ENCODE measurements at places on chromosomes 2 and 18.

DNA sequence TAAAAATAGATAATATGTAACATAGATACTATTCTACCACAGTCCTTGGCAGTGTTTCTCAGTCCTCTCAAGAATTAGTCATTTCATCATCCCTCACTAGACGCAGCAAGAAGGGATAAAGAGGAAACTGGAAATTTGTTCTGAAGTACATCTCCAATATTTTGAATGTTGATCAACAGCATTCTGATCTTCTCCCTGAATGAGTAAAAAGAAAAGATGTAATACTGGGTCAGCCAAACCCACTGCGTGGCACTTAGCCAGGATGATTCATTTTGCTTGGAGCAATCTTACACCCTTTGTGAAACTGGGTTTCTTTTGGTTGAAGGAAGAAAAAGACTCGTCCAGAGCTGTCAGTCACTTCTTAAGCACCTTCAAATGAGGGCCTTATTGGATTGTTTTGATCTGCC is 54.1 kb downstream of the TAF1B start:
- DNase-seq, result peak; percentile 78

DNA sequence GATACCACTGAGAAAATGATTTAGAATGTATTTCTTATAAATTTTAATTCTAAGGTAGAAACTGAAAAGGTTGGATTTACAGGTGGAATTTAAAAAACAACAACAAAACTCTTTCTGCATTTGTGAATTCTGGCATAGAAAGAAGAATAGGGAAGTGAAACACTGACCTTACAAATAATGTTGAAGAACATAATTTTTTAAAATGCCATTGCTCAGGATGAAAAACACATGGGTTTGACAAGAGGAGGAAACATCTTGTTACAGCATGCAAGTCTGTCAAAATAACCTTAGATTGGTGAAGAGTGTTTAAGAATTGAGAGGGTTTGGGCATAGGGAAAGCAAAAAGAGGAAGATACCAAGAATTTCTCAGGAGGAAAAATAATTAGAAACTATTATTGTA is 184.3 kb downstream of the UBE2E3 start:
- no peak for DNase-seq

DNA sequence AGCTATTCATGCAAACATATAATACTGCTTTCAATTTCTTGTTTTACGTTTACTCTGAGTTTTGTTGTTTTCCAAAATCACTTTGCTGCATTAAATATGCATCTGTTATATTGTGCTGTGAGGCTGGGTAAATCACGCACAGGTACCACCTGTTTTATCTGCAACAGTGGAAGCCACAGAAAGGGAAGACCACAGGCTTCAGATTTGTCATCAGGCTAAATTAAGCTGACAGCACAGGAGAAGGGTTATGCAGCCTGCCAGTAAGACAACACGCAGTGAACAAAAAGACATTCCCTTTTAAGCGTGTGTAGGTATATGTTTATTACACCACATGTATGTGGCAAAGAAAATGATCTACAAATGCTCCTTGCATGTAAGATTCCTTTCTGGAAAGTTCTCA is 38.2 kb downstream of the ZNF516 start:
- no peak for DNase-seq

- DNase-seq, result no peak
These were observed 13.7 kb downstream of the HS6ST1 start for GRCh38 chr2:128304715-128305554.

- DNase-seq, result peak; percentile 35
These were observed 195.4 kb downstream of the ZEB2 start for GRCh38 chr2:144324446-144325045.
